ENCODE measurements at places on chromosomes 7 and 10.

GRCh38 chr7:66597461-66597860, 31.2 kb upstream of the KCTD7 start:
- no peak for DNase-seq

DNA sequence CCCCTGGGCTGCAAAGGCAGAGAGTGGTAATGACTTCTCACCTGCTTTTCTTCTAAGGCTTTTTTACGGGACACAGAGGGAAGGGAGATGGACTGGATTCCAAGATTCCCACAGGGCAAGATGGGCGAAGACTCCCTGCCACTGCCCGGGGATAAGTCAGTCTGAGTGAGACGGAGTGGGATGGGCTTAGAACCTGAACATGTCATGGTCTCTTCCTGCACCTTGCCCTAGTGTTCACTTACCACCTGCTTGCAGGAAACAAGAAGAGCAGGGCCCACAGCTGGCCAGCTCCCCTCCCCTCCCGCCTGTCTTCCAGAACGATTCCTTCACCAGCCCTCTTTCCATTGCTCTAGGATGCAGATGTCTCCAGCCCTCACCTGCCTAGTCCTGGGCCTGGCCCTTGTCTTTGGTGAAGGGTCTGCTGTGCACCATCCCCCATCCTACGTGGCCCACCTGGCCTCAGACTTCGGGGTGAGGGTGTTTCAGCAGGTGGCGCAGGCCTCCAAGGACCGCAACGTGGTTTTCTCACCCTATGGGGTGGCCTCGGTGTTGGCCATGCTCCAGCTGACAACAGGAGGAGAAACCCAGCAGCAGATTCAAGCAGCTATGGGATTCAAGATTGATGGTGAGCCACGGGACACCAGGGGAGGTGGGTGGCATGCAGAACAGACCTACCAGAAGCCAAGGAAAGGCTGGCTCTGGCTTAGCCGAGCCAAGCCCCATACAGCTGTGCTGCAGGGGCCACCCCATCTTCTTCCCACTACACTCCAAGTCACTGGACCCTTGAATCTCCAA, 1.3 kb downstream of the SERPINE1 start:
- no peak for DNase-seq

GRCh38 chr10:22712211-22712955, 2.0 kb downstream of the PIP4K2A start:
- no peak for DNase-seq

GRCh38 chr7:64504581-64505120, 58.2 kb downstream of the ZNF680 start:
- no peak for DNase-seq

DNA sequence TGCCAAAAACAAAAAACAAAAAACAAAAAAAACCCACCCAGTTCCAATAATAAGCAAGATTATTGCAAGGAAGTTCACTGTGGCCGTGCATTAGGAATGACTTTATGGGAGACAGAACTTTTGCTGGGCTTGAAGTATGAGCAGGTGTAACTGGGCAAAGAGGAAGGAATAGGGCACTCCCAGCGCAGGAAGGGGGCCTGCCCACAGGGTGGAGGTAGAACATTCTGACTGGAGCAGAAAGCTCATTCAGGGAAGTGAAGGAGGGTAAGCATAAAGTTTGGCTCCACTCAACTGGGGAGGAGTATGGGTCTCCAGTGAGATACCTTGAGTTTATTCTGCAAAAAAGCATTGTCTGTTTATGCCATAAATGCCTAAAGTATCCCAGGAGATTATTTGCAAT, 42.1 kb upstream of the WIPF3 start:
- DNase-seq, result no peak

DNA sequence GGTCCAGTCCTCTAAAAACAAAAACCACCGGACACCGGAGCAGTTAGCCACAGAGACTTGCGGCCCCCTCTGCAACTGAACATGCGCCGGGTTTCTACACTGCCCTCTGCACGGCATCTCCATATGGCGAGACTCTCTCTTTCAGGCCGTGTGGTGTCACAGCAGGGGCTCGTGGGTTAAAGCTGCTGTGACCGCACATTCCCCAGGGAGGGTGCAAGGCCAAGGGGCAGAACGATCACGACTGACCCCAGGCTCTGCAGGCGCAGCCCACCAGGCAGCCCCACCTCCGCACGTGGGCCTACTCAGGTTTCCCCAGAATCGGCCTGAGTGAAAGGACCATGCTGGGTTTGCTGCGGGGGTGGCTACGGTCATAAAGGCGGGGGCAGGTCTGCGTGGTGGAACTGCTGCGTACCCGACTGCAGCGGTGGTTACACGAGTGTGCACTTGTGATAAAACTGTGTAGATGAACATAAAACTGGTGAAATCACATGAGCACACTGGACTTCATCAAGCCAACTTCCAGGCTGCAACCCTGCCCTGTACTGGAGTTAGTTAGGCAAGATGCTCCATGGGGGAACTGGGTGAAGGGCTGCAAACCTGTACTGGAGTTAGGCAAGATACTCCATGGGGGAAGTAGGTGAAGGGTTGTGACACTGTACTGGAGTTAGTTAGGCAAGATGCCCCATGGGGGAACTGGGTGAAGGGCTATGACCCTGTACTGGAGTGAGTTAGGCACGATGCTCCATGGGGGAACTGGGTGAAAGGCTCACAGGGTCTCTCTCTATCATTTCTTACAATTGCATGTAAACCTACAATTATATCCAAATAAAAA, 81.4 kb upstream of the PPP2R2D start:
- no peak for DNase-seq

GRCh38 chr7:101832205-101832631, 14.8 kb downstream of the CUX1 start:
- no peak for DNase-seq

DNA sequence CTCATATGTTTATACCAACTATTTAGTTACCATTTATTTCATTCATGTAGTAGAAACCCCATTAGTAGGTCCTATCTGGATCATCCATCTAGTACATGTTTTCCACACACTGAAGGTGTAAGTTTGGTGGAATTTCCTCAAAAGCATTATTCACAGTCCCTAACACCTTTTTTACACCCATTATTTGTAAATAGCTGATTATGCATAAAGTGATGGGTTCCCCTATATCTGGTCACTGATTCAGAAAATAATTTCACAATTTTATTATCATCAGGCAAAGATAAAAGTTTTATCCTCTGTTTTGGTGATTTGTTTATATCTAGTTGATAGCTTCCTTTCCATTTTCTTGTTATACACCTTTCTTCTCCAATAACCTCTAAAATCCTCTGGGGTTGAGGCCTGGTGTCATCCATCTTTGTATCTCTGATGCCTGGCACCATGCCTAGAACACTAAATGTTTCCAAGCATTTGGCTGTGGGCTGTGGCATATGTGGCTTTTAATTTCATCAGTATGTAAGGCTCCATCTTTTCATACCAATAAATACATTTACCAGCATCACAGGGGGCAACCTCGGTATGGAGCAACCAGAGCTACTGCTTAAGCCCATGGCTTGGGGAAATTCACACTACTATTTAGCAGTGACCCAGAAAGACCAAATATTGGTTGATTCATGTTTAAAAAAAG, 1089.5 kb upstream of the LRRN3 start:
- DNase-seq, result no peak

DNA sequence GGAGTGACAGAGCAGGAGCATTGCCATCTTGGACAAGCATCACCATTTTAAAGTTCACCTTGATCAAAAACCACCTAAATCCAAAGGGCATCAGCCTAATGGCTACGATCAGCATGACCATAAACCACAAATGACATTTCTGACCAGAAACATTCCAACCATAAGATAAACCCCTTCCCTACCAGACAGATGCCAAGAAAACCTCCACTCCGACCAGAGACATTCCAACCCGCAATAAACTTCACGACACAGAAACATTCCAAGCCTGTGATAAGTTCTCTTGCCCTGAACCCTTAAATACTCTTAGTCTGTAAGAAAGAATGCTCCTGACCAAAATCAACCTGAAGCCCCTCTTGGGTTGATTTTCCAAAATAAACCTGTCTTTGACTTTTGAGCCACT, 606.9 kb downstream of the POM121L12 start:
- no peak for DNase-seq

GRCh38 chr10:3961082-3961481, 176.1 kb upstream of the KLF6 start:
- no peak for DNase-seq

- no peak for DNase-seq
Measured at GRCh38 chr7:69880840-69881239, 282.6 kb downstream of the AUTS2 start.

DNA sequence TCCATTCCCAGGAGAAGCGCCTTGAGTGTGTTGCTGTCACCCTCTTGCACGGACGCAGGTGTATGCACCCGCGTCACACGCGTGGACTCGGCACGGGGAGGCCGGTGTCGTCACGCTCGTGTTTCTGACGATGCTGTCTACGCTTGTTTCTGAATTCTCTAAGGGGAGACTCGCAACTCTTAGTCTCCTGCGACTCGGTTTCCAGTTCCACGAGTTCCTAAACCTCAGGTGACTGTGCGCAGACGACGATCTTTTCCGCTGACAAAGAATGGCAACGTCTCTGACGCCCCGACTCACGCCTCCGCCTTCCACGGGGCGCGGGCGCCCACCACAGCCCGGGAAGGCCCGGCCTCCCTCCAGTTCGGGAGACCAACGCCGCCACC, 579 bp downstream of the IDI1 start:
- DNase-seq, result no peak

- DNase-seq, result no peak
Measured at GRCh38 chr10:27607591-27607990, 103.5 kb downstream of the RAB18 start.

DNA sequence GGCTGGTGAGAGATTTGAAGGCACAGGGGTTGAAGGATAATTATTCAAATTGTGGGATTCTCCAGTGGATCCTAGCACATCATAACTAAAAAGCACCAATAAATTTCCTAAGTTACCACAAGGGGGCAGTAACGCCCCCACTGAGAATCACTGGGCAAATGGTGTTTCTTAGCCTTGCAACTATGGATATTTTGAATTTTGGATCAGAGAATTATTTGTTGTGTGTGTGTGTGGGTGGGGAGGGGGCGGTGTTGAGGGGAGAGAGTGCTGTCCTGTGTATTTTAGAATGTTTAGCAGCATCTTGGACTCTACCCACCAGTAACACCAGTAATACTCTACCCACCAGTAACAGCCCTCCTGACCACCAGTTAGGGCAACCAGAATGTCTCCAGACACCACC, 63.3 kb upstream of the PRKG1 start:
- DNase-seq, result no peak

DNA sequence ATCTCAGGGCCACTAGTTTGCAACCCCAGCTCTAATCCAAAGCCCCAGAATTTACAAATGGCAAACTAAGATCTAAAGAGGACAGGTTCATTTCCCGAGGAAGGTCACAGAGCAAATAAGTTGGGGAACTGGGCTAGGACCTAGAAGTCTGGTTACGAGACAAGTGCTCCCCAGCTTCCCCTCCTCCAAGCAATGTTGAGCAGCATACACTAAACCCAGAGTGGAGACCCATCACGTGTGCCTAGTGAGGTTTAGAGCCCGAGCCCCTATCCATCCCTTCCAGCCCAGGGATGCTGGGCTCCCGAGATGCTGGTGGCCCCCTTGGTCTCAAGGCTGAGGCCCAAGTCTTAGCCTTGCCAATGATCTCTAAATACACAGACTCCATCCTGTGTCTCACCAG, 209.5 kb upstream of the ZMIZ1 start:
- no peak for DNase-seq

DNA sequence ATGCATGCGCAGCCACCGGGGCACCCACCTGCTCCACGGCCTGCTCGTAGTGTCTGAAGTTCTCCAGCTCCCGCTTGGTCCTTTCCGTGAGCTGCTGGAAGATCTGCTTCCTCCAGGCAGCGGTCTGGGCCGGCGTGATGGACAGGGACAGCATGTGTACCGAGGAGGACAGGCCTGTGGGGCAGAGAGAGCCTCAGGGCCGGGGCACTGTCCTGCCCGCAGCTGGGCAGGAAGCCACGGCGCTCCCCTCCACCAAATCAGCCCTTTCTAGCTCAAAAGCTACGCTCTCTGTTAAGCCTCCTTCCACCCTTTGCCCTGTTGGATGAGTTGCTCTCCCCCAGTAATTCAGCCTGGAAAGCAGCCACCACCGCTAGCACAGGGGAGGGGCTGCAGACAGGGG, 19.2 kb downstream of the TECPR1 start:
- DNase-seq, result no peak

DNA sequence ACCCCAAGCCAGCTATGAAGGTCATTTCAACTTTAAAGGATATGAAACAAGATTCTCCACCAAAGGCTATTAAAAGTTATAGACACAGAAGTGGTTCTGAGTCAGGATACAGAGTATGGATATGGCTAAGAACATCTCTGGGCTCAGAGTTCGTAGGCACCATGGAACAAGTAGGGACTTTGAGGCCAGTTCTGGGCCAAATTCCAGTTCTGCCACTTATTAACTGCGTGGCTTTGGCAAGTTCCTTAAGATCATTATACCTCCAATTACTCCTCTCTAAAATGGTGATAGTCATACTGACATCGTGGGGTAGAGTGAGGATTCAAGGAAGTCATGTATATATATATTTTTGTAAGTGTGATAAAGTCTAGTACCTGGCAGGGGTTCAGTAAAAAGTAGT, 105.8 kb upstream of the NFE2L3 start:
- no peak for DNase-seq

- no peak for DNase-seq
Measured at GRCh38 chr10:128932071-128932820, 534.8 kb upstream of the MGMT start.

DNA sequence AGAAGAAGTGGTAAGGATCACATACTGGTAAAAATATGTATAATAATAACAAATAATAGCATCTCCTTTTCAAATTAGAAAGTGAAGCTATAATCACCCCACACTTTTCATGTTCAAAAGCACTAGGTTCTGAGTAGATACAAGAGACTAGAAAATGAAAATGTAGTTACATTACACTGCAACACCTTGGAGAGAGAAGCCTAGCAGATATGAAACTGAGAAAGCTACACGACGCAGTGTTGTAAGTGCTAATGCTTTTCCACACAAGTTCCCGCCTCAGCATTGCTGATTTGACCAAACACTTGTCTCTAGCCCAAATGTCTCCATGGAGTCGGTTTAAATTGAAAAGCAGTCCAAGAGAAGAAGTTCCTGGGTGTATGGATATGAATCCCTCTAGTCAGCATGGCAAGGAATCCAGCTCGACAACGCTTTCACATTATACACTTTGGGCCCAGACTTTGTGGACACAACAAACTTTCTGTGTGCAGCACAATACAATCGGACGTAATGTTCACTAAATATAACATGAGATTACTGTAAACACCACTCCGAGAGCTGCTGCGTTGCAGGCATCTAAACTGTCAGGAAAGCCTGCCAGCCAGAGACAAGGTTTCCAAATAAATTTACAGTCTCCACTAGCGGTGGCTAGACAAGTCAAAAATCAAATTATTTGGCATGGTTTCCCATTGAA, 1.7 kb downstream of the PDE1C start:
- no peak for DNase-seq

DNA sequence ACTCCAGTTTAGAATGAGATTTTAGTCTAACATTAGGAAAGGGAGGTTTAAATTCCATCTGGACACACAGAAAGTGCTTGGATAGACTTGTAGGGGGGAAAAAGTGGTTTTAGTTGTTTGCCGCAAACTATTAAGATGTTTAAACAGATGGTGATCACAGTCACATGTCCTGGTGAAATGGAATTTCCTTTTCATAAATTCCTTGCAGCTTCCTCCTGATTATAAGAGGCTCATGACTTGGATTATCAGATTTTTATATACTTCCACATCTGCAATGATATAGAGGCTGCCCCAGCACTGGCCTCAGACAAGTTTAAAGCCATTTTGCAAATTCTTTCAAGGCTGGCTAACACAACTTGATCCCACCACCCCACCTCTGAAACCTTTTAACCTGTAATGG, 106.4 kb upstream of the ARMC3 start:
- DNase-seq, result no peak
